COR-L47 (cell line): ENCODE measurements at places on chromosomes 6 and 20.
A peak's percentile ranks its signal among the peaks of the same experiment; 100 is the strongest.

DNA sequence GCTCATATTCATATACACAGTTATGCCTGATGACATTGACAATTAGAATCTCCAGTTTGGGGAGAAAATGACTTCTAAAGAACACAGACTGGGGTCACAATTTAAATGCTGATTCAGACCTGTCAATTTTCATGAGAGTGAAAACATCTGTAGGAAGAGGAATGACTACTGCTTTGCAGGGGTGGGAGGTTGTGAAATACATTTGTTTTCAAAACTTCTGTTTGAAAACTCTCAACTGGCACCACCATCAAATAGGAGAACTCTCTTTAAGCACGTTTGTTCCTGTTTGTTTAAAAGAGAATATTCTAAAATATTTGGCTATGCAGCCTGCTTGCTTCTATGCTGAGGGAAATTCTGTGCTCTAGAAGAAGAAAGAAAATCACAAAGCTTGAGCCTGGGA is 50.8 kb upstream of the ADGRF5 start:
- DNase-seq = no peak

DNA sequence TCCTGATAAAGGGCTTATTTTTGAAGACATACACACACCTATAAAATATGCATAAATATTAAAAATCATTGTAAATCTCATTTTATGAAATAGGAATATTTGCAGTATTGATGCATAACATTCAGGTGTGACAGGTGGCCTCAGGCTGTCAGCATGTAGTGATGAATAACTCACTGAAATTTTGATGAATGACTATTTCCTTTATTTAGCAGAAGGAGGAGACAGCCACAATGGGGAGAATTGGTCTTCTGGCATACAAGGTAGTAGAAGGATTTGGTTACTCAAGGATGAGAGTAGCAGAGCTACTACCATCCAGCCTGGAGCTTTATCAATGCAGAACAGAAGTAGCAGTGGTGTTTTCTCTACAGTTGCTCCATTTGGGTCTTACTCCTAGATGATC is 47.2 kb downstream of the RGS17 start:
- no peak for DNase-seq

DNA sequence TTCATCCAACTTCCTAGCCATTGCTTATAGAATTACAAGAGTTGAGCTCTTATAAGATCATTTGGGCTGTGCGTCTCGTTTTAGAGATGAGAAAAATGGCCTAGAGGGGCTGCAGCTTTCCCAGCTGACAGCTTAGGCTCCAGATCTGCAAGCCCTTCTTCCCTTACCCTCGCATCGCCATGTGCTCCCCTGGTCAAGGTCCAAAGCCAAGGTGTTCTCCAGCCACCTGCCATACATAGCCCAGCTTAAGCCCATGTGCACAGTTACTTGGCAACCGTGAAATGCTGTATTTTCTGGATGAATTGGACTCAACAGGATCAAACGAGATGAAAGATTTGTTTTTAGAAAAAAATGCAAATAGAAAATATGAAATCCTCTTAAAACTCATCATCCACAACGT is 7.9 kb downstream of the MAP3K4 start:
- DNase-seq = no peak

GRCh38 chr6:107495196-107495643 is 5.3 kb downstream of the SOBP start:
- DNase-seq = no peak

DNA sequence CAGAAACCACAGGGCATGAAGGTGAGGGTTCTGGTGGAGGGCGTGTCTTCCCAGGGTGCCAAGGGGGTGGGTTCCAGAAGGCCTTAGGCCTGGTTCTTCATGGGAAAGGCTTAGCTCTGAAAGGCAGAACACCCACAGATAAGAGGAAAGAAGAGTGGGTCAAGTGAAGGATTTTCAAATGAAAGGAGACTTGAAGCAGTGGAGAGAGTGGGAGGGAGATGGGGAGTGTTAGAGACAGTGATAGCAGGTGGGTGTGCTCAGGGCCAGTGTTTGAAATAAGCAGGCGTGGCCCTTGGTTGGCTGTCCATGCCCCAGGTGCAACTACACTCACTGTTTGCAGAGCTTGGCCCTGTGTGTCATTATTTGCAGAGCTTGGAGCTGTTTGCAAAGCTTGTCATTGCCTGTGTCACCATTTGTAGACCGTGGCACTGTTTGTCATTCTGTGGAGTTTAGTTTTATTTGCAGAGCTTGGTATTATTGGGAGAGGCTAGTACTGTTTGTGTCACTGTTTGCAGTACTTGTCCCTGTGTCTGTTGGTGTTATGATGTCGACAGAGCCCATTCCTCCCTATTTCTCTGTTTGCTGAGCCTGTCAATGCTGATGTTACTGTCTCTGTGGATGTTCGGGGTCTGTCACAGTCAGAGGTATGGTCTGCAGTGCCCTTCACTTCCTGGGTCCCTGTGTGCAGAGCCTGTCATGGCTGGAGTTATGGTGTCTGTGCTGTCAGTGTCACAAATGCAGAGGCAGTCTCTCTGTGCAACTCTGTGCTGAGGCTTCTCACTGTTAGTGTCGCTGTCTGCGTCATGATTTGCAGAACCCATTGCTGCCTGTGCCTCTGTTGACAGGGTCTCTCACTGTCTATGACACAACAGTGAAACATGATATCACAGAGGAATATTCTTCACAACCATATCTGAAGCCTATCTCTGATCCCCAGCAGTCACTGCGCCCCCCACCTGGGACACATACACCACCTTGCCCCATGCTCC is 127.7 kb upstream of the LRFN2 start:
- peak; percentile 90 for DNase-seq

DNA sequence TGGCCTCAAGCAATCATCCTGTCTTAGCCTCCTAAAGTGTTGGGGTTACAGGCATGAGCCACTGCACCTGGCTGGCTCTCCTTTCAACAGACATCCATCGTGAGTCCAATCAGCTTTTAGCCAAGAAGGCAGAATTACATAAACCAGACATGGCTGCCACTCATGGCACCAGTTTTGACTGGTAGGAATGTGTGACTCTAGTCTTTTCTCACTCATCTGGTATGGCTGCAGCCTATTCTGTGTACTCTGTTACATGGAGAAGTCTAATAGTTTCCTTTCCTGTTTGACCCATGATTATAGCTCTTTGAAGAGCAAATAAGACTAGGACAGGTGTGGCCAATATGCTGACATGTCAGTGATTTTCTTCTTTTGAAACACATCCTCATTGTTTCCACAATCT is 27.0 kb upstream of the RNF144B start:
- no peak for DNase-seq

DNA sequence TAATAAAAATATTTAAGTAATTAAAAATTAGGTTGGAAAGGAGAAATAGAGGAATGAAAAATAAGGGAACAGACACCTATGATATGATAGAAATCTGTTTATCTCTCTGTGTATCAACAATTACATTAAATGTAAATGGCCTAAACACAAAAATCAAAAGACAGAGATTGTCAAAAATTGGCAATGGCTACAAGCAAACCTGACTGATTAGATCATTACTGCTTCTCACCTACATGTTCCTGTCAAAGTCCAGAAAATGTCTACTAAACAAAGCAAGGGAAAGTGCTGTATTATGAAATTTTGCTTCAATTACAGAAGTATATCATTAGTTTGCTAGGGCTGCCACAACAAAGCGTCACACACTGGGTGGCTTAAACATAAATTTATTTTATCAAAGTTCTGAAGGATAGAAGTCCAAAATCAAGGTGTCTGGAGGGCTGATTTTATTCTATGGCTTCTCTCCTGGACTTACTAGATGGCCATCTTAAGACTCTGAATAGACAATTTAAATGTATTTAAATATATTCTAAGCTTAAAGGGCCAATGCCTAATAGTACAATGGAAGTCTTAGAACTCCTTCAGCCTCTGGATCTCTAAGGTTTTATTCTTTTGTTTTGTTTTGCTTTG is 6.3 kb downstream of the ME1 start:
- DNase-seq = no peak

DNA sequence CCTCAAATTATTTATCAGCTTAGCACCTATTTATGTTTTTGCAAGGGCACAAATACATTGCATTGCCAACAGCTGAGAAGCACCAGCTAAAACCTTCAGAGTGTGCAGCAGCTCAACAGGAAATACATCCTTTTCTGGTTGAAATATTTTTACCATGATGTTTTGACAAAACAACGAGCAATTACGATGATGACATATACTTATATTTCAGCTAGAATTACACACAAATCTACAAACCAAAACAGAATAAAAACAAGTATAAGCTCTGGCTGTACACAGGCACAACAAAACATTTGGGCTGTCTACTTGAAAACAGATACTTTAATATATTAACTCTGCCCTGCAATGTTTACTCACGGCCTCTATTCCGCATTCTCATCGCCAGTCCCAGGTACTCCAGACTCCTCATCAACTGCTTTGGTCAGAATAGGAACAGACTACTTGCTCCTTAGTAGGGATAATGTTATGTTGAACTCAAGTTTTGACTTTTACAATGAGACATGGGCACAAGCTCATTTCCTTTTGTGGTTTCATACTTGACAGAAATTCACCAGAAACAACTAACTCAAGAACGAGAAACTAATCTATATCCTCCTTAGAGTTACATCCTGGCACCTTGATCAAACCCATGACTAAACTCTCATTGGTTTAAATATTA is 377.6 kb downstream of the ESR1 start:
- DNase-seq = no peak

- no peak for DNase-seq
These were observed 370.8 kb downstream of the LAMA2 start for GRCh38 chr6:129253727-129254126.

DNA sequence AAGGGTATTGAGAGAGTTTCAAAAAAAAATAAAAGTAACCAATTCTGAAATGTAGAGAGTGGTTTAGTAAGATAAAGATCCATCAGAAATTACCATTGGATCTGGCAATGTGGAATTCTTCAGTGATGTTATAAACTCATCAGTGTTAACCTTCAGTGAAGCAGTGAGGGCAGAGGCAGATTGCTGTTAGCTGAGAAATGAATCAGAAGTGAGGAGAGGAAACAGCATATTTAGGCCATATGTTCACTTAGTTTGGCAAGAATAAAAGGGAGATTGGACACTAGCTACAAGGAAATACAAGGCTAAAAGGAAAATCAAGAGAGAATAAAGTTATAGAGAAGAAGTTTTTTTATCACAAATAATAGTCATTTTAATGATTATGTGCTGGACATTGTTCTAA is 9.6 kb downstream of the KCNQ5 start:
- no peak for DNase-seq

- DNase-seq = no peak
These were observed 270.6 kb downstream of the KHDC1L start for GRCh38 chr6:72954716-72955115.

DNA sequence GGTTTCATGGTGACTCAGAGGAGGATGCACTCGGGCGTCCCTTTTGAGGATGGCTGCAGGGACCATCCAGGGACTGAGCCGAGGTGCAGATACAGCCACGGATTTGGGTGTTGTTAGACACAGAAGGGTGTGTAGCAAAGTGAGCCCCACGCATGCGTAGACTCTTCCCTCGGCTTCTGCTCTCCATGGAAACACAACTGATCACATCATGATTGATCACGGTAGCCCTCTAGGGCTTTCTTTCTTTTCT is 606 bp upstream of the ULBP1 start:
- no peak for DNase-seq

GRCh38 chr20:13458860-13459451 is 179.8 kb downstream of the TASP1 start:
- DNase-seq = no peak

DNA sequence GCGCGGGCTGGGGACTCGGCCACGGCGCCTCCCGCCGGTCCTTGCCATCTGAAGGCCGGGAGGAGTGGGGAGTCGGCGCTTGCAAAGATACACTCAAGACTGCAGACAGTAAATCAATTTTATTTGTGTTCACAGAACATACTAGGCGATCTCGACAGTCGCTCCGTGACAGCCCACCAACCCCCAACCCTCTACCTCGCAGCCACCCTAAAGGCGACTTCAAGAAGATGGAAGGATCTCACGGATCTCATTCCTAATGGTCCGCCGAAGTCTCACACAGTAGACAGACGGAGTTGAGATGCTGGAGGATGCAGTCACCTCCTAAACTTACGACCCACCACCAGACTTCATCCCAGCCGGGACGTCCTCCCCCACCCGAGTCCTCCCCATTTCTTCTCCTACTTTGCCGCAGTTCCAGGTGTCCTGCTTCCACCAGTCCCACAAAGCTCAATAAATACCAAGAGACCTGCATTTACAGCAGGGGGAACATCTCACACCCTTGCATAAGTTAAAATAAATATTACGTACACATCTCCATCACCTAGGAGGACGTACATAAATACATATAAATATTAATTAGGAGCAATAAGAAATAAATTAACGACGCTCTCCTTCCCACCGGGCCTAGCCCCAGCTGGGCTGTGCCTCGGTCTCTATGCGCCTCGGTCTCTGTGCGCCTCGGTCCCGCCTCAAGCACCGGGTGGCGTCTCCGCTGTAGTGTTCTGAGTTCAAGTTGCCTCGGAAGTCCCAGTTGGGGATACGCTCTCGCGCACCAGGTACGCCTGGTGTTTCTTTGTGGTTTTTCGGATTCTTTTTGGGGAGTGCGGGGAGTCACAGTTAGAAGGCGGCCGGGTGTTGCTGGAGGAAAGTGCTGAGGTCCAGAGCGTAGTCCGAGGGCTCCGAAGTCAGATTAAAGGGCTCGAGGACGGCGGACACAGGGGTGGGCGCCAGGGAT is 889 bp upstream of the FLOT1 start:
- DNase-seq = no peak

GRCh38 chr6:148367411-148368024 is 24.9 kb downstream of the SASH1 start:
- no peak for DNase-seq

DNA sequence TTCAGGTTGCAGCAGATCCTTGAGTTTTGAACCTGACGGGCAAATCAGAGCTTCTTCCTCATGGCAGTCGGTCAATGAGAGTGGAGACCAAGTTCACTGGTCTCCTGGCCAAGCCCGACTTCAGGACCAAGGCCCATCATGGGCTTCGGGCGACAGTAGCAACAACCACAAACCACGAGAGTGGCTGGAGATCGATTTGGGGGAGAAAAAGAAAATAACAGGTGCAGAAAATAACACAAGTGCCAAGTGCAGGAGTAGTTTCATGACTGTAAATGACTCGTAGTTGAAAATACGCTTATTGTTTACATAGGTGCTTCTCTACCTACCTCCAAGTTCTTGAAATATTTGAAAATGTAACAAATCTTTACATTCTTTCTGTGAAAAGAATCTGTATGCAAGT is 56.1 kb downstream of the DCBLD1 start:
- DNase-seq = no peak

DNA sequence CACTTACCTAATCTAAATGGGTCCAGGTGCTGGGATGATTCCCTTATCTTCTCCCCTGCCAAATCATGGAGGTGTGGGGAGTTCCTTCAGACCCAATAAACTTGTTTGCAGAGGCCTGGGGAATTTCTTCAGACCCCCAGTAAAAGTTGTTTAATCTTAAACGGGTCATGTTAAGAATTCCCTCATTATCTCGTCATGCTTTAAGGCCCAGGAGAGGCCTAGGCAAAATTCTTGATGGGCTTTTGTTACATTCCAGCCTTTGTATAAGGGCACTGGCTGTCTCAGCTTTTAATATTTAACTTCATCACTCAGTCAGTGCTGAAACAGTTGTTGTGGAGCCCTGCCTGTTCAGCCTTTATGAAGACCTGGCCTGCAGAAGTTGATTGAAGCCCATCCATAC is 11.0 kb upstream of the SLC35B3 start:
- no peak for DNase-seq

- peak; percentile 41 for DNase-seq
These were observed 15.7 kb downstream of the ADISSP start for GRCh38 chr20:3751675-3752385.
